Activated CD4-positive, alpha-beta T cell treated with anti-CD3 and anti-CD28 coated beads, Interleukin-2, amount 50 U/mL, for 4 hours (primary cell): ENCODE measurements at places on chromosomes 4 and X.

DNA sequence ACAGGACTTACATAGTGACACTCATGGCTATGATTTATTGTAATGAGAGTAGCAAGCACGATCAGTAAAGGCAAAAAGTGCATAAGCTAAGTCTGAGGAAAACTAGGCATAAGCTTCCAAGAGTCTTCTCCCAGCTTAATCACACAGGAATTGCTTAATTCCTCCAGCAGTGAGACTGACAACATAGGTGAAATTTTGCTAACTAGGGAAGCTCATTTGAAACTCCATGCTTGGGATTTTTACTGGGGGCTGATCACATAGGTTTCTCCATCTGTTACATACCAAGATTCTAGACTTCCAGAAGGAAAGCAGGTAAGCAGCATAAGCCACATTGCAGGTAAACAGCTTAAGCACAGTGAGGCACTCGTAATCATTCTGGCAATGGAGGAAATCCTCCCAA is 71.8 kb upstream of the FHDC1 start:
- DNase-seq: no peak

- no peak for DNase-seq
Observed at GRCh38 chr4:184440595-184441358, 33.6 kb downstream of the IRF2 start.

DNA sequence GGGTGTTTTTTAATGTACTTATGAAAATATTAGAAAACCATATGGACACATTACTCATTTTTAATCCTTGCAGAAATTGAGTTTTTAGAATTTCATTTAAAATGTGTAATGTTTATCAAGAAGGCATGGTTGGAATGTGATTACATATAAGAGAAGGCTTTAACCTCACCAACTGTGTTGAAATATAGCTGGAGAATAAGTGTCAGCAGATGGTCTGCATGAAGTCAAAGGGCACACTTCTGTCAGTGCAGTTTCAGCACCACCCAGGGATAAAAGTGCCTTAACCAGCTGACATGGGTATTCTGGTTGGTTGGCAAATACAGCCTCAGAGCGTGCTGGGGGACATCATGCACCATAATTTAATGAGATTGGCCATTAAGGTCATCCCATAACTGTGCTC is 21.2 kb upstream of the ANTXR2 start:
- DNase-seq: no peak

GRCh38 chr4:139740121-139740520 is 74.5 kb downstream of the MGST2 start:
- DNase-seq: no peak

DNA sequence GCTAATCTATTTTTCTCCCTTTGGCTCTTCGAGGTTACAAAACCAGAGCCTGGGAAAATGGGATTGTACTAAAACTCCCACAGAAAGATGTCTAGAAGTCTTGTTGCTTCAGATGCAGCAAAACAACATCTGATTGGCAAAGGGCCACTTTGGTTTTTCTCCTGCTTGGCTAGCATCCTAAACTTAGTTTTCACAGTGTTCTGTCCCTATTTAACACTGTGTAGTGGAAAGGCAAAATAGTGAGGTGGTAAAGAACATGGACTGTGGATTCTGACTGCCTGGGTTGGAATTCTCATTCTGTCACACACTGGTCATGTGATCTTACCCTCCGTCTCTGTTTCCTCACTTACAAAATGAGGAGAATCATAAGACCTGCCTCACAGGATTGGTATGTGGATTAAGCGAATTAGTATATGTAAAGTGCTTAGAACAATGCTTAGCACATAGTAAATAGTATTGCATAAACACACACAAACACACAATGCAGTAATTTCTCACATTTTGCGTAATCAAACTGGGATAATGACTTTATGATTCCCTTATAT is 23.5 kb downstream of the TIGD2 start:
- no peak for DNase-seq

- DNase-seq: no peak
Observed at GRCh38 chr4:74230902-74231499, 73.1 kb downstream of the MTHFD2L start.

GRCh38 chr4:168743601-168744000 is 246.7 kb downstream of the PALLD start:
- no peak for DNase-seq
